ENCODE measurements at places on chromosomes 4 and X.

- no peak for DNase-seq
These were observed 9.0 kb downstream of the KLHL8 start for GRCh38 chr4:87211249-87211952.

GRCh38 chrX:37509349-37509748 lies 62.1 kb upstream of the LANCL3 start:
- peak; percentile 49 for DNase-seq

DNA sequence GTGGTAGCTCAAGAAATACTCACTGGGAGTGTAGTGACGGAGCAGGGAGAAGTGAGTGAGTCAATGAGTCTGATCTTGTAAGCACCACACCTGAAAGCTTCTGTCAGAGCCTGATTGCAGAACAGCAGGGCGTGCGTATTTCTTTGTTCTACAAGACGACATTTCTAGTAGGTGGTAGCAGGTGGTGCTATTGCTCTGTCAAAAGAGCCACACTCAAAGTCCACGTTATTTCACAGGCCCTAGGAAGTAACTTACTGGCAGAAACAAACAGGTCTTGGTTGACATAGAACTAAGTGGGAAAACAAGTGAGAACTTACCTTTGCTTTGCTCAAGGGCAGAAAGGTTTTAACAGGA lies 46.4 kb upstream of the SPRY1 start:
- peak; percentile 87 for DNase-seq

DNA sequence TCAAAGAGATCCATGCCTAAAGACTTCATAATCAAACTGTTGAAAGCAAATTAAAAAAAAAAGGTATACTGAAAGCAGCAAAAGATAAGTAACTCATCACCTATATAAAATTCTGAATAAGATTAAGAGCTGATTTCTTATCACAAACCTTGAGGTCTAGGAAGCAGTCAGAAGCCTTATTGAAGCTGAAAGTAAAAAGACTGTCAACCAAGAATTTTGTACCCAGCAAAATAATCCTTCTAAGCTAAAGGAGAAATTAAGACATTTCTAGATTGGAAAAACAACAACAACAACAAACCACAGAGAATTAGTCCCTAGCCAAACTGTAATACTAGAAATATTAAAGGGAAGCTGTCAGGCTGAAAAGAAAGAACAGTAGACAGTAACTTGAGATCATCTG lies 622.9 kb downstream of the PCDH7 start:
- DNase-seq: peak; percentile 45

DNA sequence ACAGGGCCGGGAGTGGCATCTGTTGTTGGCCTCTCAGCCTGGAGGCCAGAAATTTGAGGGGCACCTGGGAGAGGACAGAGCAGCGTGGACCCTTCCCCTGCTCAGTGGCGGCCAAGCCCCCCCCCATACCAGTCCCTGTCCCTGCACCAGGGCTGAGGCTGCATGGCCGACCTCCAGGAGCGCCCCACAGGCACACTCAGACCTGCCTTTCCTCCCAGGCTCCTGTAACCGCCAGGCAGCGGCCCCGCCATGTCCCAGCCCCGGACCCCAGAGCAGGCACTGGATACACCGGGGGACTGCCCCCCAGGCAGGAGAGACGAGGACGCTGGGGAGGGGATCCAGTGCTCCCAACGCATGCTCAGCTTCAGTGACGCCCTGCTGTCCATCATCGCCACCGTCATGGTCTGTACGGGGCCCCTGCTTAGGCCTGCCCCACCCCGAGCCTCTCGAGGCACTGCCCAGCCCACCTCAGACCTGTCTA lies 15.3 kb downstream of the TMEM175 start:
- DNase-seq: no peak

DNA sequence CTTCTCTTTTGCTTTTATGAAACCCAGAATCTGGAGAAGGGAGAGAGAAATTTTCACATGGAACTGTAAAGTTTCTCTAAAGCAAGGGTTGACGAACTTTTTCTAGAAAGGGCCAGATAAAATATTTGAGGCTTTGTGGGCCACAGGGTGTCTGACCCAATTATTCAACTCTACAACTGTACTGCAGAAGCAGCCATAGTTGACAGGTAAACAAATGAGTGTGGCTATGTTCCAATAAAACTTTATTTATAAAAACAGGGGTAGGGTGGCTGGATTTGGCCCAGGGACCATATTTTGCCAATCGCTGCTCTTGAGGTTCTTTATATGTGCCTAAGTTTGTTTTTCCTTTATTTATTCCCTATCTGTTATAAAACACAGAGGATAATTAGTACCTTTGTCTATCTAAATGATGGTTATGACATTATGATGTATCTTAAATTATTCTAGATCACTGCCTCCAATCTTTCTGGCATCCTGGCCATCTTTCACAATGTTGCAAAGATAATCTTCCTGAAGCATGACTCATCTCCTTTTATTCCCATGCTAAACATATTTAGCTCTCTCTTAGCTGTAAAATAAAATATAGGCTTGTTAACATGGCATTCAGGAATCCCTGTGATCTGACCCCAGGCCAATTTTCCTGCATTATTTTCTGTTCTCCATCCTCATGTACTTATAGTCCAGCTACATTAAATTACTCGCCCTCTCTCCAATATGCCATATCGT lies 106.8 kb upstream of the CBLL2 start:
- no peak for DNase-seq

GRCh38 chr4:87088186-87088585 lies 132.2 kb downstream of the KLHL8 start:
- no peak for DNase-seq

DNA sequence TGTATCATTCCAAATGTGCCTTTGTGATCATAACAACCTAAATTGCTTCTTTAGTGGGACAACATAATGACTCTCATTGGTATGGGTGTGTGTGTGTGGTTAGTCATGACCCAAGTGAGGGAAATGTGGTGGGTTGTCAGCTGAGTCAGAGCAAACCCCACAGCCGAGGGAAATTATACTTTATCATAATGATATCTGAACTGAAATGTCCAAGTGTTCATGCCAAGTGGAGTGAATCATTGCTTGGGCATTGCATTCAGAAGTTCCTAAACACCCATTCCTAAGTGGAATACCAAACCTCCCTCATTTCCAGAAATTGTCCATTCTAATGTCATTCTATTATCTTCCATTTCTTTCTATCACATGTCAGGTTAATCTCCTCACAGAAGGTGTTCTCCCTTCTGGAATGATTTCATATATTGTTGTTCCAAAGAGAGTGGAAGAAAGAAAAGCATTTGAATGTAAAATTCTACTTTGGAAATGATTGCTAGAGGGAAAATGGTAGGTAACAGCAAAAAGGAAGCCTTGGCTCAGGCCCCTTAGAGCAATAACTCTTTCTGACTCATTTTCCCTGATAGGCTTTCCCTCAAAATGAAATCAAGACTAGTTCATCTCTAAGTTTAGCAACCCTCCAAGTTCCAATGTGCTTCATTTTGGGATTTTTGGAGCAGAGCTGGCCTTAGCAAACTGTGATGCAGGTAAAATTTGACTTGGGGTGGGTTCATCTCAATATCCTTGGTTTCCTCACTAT lies 230.7 kb upstream of the KCNIP4 start:
- no peak for DNase-seq

GRCh38 chr4:113760094-113760794 lies 1.3 kb downstream of the CAMK2D start:
- peak; percentile 25 for DNase-seq

GRCh38 chrX:10177601-10178000 lies 20.8 kb downstream of the CLCN4 start:
- no peak for DNase-seq

All from OCI-M1 (cell line).